ENCODE measurements at places on chromosomes 2 and 18.

- no peak for DNase-seq
Observed at GRCh38 chr2:150467621-150467963, 19.9 kb downstream of the RND3 start.

DNA sequence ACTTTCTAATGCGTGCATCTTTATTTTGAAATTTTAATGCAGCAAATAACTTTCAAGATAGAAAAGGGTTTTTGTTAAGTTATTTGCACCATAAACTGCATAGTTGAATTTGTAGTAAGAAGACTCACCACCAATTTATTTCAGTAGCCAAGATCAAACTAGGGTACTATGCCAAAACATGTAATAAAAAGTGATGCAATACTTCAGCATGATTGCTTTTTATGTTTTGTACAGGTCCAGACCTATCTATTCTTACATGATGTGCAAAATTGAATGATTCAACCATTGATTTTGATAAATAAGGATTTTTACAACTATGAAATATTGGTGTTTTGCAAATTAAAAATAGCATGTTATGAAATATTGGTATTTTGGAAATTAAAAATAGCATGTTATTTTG, 26.7 kb downstream of the AGPS start:
- no peak for DNase-seq

DNA sequence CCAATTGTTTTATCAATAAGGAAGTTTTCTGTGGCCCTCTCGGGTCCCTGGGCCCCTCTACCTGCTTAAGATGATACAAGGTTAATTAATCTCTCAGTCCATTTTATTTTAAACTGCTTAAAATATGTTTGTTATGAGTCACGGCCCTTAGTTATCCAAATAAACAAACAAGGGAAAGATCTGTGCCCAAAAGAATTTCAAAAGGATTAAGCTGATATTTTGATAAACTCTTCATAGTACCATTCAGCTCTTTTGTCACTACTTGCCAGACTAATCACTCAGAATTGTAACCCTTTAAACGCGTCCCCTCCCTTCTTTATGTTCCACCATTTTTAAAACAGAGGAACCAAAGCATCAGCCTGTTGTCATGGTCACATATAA, 144.7 kb upstream of the STK17B start:
- DNase-seq = no peak

DNA sequence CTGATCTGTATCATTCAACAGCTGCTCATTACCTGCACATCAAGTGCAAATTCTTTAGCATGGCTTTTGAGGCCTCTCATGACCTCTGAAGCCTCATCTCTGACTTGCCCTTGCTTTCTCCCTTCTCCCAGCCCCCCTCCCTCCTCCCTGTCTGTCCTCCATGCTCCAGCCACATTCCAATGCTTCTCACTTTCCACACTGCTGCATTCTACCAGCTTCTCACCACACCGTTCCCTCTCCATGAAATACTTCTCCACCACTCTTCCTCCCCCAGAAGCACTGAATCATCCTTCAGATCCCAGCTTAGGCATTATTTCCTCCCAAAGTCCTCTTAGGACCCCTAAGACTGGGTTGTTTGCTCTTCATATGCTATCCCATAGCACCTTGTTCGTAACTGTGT, 26.9 kb downstream of the GCG start:
- DNase-seq = no peak

GRCh38 chr2:19046986-19047780, 311.2 kb downstream of the OSR1 start:
- no peak for DNase-seq

DNA sequence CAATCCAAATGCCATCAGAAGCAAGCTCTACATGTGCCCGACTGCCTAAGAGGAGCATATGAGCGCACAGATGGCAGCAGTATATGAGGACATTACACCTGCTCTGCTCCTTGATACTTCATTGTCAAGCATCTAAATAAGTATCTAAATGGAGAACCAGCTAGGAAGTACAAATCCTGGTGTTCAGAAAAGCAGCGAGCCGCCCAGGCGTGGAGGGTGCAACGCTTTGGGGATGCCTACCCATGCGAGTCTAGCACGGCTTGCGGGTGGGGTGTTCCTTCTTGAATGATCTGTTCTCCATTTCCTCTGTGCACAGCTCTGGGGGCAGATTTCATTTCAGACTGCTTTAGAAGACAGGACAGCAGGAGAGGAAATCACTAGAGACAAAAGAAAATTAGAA, 63.0 kb upstream of the BCL2L11 start:
- DNase-seq = no peak

DNA sequence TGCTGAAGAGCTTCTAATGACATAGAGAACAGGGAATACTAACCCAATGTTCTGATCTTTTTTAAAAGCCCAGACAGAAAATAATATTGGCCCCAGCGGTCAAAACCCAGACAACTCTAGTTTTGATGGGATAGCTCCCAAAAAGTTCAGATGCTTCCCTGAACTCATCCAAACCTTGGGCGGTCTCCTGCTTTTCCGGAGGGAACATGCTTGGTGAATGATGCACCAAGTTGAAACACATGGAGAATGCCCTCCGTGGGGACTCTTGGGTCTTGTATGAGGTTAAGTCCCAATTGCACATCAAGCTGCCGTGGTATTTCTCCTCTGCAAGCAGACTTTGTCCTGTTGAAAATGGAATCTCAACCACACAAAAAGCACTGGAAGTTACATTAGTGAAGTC, 120.7 kb upstream of the CTAGE1 start:
- no peak for DNase-seq

DNA sequence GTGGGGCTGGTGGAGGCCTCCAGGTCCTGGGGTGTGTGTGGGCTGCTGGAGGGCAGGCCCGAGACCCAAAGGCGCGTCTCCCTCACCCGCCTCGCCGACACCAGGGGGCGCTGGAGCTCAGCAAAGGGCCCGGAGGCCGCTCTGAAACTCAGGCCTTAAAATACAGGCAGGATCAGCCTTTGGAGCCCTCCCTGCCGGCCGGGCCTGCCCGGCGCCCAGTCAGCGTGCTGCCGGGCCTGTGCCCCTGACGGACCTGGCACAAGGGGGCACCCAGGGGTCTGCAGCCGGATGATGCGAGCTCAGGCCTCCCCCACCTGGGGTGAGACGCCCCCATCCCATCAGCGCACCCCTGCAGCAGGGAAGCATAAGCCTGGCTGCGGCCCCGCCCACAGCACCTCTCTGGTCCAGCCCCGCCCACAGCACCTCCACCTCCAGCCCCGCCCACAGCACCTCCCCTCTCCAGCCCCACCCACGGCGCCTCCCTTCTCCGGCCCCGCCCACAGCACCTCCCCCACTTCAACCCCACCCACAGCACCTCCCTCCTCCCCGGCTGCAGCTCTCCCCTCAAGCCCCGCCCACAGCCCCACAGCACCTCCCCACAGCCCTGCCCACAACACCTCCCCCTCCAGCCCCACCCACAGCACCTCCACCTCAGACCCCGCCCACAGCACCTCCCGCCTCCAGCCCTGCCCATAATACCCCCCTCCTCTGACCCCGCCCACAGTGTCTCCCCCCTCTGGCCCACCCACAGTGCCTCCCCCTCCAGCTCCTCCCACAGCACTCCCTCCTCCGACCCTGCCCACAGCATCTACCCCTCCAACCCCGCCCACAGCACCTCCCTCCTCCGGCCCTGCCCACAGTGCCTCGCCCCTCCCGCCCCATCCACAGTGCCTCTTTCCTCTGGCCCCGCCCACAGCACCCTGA, 92.8 kb upstream of the OTOS start:
- DNase-seq = peak; percentile 84

- no peak for DNase-seq
Observed at GRCh38 chr2:213834331-213834730, 550.1 kb downstream of the SPAG16 start.

GRCh38 chr18:13227910-13228309, 9.3 kb downstream of the LDLRAD4 start:
- DNase-seq = no peak

DNA sequence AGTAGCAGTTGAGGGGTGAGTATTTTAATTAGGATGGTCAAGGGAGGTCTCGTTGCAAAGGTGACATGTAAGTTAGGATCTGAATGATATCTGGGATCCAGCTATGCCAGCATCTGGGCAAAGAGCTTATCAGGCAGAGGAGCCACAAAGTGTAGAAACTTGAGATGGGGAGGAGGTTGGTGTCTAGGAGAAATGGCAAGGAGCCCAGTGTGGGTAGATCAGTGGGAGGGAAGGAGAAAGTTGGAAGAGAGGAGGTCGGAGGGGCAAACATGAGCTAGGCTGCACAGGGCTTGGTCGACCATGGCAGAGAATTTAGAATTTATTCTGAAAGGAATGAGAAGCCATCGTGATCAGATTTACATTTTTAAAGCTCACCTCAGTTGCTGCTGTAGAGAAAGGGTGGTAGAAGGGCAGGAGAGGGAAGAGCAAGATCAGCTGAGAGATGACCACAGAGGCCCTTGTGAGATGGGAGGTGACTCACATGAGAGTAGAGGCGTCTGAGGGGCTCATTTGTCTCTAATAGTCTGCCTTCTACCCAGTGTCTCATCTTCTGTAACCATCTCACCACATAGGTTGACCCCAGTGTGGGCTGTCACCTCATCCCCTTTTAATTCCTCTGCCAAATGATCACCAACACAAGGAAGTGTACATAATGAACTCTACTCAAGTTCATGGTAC, 170.0 kb downstream of the ETAA1 start:
- no peak for DNase-seq

DNA sequence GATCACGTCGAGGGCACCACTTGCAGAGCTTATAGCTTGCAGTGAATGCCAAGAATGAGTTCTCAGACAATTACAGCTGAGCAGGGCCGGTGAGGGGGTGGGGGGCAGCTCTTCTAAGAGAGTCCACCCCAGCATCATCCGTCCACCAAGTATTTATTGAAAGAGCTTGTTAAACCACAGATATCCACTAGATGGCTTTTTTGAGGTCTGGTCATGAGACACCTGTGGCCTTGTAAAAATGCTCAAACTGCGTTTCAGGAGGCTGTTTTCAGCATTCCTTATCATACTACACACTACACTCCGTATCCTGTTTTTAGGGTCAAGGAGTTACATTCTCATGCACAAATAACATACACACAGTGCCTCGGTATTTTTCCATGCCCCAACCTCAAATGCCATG, 51.5 kb downstream of the DNAJC10 start:
- no peak for DNase-seq

DNA sequence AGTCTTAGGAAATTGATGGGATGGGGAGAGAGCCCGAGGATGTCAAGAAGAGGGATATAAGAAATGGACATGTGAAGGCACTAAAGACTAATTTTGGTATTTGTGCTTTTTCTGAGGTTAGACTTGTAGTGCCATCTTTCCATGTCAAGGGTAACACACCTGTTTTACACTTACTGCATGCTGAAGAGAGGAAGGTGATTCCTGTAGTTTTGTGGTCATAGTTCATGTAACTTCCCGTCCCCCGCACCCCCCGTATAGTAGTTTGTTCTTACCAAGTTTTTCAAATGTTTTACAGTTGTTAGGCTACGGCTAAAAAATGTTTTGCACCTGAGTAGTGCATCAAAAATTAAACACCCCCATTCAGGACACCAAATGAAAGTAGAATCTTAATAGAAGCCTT, 73.8 kb downstream of the CLIP4 start:
- no peak for DNase-seq

GRCh38 chr18:61503688-61504087, 170.5 kb downstream of the CDH20 start:
- DNase-seq = no peak

DNA sequence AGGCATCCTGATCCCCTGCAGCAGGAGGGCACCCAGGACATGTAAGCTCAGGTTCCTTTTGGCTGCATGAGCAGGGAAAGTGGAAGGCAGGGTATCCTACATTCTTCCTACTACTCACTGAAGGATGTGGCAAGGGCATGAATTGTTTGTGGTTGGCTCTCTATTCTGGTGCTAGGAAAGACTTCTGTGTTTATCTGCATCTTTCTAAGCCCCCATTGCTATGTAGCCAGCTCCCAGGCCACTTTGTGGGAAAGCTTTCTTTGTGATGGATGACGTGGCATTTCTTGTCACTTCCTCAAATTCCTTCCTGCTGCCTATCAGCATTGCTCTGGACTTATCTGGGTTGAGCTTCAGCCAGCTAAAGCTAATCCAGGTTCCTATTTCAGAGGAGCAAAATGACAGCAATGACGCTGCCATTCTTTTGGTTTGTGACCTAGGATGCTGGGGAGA, 46.2 kb downstream of the MEIS1 start:
- DNase-seq = no peak

DNA sequence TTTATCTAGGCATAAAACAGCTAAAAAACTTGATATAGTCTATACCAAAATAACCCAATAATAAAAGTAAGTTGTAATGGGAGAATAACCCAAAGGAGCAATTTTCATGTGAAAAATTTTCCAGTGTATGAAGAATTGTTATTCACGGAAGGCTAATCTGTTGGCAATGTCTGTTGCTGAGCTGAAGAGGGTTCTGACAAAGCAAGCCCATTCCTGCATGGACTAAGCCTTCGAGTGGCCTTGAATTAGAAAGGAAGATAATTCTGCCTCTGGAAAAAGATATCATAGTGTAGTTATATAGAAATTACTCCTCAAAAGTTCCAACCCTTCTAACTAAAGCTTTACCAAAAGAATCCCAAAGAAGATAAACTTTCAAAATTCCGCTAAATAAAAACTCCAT, 101.5 kb downstream of the MAP2 start:
- DNase-seq = no peak

DNA sequence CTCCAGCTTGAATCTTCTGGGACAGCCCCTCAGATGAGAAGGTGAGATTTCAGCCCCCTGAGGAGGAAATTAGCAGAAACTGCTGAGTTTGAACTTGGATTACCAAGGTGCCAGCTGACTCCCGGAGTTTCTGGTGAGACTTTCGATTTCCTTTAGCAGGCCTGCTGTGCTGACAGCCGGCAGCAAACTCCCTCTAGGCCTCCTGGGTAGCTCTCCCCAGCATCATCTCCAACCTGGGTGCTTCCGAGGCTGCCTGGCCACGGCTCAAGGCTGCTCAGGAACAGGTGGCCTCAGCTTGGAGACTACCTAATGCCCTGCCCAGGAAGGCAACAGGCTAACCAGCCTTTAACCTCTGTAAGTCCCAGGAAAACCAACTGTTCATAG, 16.5 kb downstream of the SDC1 start:
- no peak for DNase-seq

DNA sequence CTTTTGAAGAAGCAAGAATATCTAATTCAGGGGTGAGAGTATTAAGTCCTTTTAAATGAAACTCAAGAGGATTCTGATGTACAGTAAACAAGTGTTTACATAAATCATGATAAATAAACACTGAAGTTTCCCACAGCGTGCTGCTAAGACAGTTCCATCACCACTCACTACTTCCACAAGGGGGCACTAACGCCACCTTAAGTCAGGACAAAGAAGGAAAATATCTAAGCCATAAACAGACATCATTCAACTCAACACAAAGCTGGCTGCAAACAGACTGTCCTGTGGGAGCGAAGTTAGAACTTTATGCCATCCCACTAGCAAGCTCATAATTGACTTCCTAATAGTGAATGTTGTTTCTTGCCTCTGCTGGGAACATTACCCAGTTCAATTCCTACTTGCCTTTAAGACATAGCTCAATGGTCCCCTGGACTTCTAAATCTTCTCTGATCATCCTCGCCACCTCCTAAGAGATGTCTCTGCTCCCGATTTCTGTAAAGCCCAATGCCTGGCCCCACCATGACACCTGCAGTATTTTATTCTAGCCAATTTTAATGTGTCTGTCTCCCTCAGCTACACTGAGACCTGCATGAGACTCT, 36.5 kb downstream of the MRPL44 start:
- peak; percentile 61 for DNase-seq

- no peak for DNase-seq
Observed at GRCh38 chr18:36636237-36636817, 192.5 kb downstream of the TPGS2 start.
